ENCODE measurements at places on chromosomes 6 and 20.
A peak's percentile ranks its signal among the peaks of the same experiment; 100 is the strongest.

- DNase-seq, result no peak
Observed at GRCh38 chr20:50068041-50068651, 44.8 kb downstream of the UBE2V1 start.

DNA sequence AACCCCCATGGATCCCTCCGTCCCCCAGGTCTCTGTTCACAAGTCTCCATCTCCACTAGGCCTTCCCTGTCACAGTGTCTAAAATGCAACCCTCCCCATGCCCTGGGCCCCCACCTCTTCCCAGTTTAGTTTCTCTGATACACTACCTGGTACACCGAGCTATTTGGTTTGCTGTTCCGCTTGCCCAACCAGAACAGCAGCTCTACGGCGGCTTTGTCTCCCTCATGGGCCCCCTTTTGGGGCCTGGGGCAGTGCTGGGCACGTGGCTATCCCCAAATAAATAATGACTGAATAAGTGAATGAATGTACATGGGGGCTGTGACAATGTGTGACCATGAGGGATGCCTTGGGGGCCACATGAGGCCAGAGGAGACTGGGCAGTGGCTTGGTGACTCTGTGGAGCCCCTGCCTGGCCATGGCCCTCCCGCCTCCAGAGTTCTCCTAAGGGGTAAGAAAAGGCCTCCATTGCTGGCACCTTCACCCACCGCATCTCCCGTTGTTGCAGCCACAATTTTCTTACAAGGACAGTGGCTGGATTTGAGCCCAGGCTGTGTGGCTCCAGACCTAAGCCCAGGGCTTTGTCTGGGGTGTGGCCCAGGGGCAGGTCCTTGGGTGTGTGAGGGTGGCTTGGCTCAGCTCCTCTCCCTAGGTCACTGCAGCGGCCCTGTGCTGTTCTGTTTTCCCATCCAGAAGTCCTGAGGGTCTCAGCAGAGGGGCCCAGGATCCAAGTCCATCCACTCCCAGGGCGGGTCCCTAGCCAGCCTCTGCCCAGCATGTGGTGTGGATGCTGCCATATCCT lies 408.5 kb upstream of the SULF2 start:
- no peak for DNase-seq

- DNase-seq, result no peak
Observed at GRCh38 chr6:30061858-30062458, 893 bp downstream of the POLR1H start.

DNA sequence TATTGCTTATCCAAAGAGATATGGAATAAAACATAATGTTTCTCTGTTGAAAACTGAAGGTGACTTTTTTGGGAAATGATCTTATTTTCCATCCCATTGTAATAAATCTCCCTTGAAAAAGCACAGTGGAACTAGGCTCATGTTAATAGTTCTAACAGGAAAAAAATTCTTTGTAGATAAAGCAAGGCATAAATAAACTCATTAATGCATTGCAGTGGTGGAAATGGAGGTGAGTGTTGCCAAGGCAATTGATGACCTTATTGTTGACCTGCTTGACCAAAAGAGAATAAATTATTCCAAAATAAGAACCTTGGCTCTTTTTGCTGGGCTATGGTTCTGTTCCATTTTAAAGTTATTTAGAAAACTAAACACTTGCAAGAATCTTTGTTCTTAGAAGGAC lies 55.2 kb downstream of the TRMT11 start:
- DNase-seq, result no peak

DNA sequence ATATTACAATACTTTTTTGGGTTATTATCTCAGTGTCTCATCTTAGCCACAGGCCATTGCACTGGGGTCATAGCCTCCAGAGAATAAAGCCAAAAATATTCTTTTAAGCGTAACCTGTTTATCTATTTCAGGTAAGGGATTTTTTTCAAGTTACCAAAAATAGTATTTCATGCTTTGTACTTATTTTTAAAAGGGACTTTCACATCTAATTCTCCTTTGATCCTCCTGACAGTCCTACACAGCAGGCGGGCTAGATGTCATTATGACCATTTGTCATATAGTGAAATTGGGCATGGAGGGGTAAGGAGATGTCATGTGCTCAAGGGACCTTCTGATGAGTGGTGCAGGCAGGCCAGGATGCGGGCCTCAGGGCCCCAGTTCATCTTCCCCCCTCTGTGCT lies 68.9 kb downstream of the TBC1D7 start:
- DNase-seq, result peak; percentile 89

- no peak for DNase-seq
Observed at GRCh38 chr6:14200047-14200446, 82.5 kb downstream of the CD83 start.

- peak; percentile 78 for DNase-seq
Observed at GRCh38 chr6:1396952-1397868, 7.8 kb downstream of the FOXF2 start.

- DNase-seq, result peak; percentile 46
Observed at GRCh38 chr6:30618270-30618797, 694 bp downstream of the MRPS18B start.

GRCh38 chr6:159469443-159469842 lies 223.6 kb downstream of the SOD2 start:
- no peak for DNase-seq

- no peak for DNase-seq
Observed at GRCh38 chr6:43060034-43060754, 763 bp downstream of the KLC4 start.

GRCh38 chr6:119979862-119980261 lies 630.3 kb upstream of the MAN1A1 start:
- DNase-seq, result peak; percentile 12

DNA sequence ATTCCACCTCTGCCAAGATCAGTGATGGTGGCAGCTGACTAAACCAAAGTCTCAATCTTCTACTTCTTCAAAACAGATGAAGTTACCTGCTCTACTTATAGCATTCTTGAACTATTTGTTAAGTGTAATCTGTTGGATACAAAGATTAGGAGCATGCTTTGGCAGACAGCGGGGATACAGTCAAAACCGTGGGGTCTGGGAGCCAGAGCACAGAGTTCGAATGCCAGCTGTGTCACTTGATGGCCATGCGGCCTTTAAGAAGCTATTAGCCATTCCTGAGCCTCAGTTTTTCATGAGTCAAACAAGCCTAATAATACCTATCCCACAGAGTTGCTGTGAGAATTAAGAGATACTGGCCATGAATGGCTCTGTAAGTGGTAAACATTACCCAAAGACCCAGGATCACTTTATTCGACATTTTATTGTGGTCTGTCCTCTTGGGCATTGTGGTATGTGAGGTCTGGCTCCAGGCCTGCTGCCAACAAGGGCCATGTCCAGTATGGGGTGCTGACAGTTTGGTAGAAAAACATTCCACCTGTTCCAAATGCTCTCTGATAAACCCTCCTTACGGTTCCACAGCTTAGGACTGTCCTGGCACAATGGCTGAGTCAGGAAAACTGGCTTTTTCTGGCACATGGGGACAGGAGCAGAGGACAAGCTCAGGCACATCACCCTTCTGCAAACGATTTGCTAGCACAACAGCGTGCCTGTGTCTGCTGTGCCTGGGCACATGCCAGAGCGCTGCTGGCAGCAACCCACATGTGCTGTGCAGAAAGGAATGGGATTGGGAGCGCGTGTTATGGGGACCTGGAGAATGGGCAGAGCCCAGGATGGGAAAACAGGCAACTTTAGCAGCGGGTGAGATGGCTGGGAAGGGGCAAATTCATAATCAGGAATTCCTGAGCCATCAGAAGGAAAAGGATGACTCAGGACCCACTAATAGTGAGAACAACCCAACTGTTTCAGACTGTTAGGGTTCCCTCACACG lies 15.7 kb upstream of the FAM83C start:
- no peak for DNase-seq

DNA sequence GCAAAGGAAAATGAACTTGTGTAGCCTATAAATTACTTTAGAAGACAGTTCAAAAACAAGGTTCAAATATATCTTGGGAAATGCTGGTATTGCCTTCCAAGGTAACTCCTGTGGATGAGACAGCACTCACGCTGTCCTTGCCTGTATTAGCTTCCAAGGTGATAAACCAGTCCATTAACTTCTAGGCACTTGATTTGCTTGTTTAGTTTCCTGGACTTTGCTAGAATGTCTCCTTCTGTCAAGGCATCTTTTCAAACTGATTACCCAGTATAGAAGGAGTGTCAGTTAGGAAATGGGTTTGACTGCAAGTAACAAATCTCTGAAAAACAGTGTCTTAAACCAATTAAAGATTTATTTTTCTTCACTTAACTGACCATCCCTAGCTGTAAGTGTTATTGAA lies 103.4 kb upstream of the SLC22A23 start:
- no peak for DNase-seq

GRCh38 chr6:159821726-159822125 lies 21.6 kb downstream of the PNLDC1 start:
- no peak for DNase-seq

DNA sequence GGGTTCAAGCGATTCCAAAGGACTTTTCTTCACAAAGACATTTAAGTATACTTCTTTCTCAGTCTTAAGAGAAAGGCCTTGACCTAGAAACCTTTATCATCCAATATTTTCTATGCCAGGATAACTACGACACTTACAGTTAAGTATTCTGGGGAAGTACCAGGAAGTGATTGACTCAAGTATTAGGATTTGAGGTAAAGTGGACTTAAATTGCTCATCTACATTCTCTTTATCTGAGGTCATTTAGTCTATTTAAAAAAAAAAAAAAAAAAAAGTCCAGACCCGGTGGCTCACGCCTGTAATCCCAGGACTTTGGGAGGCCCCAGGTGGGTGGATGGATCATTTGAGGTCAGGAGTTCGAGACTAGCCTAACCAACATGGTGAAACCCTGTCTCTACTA lies 114.7 kb downstream of the ZFAND3 start:
- DNase-seq, result no peak

DNA sequence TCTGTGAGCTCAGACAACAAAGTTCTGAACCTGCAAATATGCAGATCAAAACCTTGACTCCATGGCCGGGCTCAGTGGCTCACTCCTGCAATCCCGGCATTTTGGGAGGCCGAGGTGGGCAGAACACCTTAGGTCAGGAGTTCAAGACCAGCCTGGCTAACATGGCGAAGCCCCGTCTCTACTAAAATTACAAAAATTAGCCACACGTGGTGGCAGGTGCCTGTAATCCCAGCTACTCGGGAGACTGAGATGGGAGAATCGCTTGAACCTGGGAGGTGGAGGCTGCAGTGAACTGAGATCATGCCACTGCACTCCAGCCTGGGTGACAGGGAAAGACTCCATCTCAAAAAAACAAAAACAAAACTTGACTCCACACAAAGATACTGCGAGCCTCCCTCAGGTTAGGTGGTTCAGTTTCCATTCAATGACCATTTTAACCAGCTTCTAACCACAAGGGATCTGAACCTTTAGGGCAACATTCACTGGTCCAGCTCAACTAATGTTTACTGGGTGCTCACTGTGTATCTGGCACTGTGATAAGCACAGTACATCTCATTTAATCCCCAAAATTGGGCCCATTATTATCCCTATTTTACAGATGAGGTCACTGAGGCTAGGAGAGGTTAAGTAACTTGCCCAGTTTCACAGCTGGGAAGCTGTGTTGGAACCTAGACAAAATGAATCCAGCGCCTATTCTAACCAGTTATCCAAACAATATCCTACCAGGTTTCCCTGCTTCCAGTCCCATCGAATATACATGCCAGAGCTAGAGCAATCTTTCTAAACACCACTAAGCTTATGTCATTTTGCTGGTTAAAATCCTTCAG lies 1.8 kb downstream of the SNRPB start:
- peak; percentile 24 for DNase-seq

DNA sequence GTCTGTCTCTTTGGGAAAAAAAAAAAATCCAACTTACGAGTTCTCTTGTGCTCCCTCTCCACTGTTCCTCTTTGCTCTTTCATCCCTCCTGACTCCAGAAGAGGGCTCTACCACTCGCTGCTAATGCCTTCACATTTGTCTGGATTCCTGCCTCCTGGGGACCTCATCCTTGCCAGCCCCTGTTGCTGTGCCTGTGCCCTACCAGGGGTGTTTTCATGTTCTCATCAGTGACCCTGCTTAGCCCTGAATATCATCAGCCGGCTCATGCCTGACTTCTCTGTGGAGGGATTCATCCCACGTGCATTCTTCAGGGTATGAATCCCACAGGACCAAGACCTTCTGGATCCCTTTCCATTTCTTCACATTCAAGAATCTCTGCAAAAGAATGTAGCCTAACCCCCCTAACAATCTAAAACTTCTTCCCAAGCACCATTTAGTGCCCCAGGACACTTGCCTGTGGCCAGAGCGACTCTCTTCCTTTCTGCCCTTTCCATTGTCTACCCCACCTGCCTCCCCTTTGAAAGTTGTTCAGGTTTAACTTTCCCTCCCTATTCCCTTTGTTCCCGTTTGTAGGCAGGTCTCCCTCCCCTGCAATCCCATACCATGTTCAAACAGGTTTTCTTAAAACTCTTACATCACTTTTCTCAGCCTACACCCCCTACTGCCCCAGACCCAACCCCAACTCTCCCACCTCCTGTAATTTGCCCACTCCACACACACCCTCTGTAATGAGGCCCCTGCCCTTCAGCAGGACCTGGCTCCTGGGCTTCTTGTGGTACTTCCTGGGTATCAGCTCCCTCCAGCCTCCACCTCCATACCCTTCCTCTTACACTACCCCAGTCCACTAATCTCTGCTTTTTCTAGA lies 50.2 kb downstream of the RREB1 start:
- DNase-seq, result no peak

GRCh38 chr20:37380864-37381579 lies 35.1 kb downstream of the SRC start:
- DNase-seq, result no peak

- no peak for DNase-seq
Observed at GRCh38 chr6:13725052-13725451, 13.4 kb upstream of the RANBP9 start.

- no peak for DNase-seq
Observed at GRCh38 chr6:24915641-24916040, 20.1 kb downstream of the RIPOR2 start.

DNA sequence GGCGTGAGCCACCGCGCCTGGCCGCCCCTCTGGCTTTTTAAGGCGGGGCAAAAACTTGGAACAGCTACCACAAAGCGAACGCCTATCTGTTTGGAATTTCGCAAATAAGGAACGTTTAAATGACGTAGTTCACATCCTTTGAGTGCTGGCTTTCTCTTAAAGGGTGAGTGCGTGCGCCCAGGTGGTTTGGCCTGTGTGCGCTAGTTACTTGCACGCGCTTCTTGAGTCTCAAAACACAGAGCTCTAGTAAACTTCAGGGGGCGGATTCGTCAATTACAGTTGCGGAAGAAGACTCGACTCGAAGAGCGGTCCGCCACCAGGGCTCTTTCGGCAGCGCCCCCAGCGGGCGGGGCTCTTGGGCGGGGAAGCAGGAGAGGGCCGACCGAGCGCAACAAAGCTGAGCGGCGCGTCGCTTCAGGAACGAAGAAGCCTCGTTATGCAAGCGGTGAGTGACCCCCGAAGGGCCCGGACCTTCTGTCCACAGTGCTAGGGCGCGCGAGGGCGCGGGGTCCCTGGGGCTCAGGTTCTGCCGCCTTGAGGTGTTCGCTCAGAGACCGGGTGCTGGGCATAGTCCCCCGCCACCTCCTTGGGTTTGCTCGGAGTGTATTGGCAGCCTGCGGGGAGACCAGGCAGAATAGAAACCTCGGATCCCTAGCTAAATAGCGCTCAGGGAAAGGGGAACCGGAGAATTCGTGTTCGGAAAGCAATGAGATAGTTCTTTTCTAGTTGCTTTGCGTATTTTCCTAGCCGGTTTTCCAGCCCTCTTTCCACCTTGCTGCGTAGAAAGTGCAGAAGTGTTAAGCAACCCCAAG lies at the start of gene SYCP2L:
Gene SYCP2L, plus strand, starts transcription at position 362 of the 812 bp plus-strand sequence. Its CDS starts 75 bp downstream, at position 437.
- DNase-seq, result no peak

- no peak for DNase-seq
Observed at GRCh38 chr6:12017876-12018401, 5.8 kb downstream of the HIVEP1 start.

- no peak for DNase-seq
Observed at GRCh38 chr6:145609521-145609920, 125.8 kb downstream of the EPM2A start.
